ENCODE measurements at places on chromosomes 6 and 20.

DNA sequence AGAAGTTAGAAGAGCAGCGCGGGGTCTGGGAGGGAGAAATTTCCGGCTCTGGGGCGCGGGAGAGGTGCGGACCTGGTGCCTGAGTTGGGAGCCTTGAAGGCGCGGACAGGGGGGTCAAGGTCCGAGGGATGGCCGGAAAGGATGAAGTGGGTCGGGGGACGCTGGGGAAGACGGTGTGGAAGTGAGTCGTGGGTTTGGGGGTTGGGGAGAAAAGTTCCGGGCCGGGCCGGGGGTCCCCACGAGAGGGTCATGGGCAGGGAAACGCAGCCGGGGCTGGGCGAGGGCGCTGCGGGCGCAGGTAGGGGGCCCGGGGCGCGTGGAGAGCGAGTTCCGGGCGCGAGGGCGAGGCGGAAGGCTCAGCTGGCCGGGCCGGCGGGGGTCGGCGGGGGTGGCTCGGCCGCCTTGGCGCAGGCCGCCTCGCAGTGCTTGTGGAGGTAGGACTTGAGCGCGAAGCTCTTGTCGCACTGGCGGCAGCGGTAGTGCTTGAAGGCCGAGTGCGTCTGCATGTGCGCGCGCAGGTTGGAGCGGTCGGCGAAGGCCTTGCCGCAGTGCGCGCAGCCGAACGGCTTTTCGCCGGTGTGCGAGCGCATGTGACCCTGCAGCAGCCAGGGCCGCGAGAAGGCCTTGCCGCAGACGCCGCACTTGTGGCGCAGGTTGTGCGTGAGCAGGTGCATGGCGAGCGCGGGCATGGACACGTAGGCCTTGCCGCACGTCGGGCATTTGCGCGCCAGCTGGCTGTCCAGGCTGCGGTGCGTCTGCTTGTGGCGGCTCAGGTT is 10.5 kb upstream of the SRXN1 start:
- peak; percentile 64 for DNase-seq

GRCh38 chr6:44339301-44339700 is 3.1 kb upstream of the SPATS1 start:
- DNase-seq: no peak

GRCh38 chr6:10713962-10714361 is 8.9 kb upstream of the TMEM14C start:
- no peak for DNase-seq

GRCh38 chr20:18466574-18466893 is 296 bp downstream of the DZANK1 start:
- no peak for DNase-seq

GRCh38 chr6:37628611-37629320 is 68.9 kb downstream of the MDGA1 start:
- no peak for DNase-seq

DNA sequence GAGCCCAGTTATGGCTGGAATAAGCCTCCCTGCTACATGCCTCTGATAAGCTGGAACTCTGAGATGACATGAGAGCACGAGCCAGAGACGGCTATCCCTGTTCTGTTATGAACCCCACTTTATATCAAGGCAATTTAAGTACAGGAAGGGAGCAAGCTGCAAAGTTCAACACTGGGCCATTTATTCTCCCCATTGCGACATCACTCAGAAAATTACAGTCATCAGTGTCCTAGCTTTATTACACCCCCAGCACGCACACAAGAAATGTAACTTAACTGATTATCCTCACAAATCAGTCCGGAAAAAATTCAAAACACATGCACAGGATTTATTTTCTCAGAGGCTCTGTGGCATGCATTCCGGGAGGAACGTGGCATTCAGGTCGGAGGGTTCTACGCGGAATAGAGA is 125.3 kb upstream of the SLC2A12 start:
- DNase-seq: no peak

DNA sequence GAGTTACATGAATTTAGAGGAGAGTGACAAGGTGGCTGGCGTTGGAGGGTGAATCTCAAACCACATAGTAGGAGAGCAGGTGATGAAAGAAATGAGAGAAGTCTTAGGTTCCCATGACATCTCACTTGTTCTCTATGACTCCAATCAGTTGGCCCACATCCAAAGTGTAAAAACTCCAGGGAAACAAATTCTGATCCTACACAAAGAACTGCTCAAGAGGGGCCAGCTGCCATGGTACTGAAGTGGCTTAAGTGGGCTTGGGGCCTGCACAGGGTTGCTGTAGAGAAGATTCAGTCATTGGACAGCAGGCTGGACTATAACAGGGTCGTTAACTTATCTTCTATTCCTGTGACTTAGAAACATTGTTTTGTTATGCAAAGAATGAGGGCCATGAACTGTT is 7.6 kb upstream of the ADGRF4 start:
- DNase-seq: no peak

DNA sequence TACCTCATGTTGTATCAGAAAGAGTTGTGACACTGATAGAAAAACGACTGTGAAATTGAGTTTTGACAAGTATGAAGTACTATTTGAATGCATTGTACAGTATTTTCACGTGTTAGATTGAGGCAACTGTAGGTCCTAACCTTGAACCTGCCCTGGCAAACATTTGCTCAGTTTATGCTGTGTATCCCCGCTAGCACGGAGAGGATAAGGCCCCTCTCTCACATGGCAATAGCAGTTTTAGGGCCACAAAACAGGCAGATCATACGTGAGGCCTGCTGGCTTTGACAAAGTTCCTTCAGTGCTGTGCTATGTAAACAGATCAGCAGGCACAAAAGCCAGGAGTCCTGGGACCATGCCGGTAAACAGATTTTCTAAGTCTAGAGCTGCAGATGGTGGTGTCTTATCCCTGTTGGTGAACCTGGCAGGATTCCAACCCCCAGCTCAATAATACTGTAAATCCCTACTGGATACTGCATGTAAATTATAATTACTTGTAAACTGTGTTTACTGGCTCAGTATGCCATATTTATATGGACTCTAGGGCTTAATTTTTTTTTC is 23.8 kb upstream of the FAM217A start:
- DNase-seq: no peak

- DNase-seq: no peak
Observed at GRCh38 chr6:46204880-46205650, 34.3 kb upstream of the ENPP5 start.

DNA sequence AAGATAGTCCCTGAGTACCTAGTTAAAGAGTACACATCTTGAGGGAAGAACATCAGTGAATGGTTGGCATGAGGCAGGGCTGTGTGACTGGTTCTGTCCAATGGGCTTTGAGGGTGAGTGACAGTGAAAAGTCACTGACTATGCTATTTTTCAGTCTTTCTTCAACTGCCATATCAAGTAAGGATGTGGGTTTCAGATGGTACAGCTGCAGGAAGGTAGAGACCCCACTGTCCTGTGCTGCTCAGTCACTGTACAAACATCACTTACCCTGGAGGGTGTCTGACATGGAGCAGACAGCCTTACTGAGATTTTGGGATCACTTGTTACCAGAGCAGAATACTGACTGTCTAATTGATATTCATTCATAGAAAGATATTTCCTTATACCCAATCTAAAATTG is 115.3 kb upstream of the ASCC3 start:
- no peak for DNase-seq
